Fibroblast of skin of right biceps (primary cell): ENCODE measurements at places on chromosomes 2 and 18.
A peak's percentile ranks its signal among the peaks of the same experiment; 100 is the strongest.

DNA sequence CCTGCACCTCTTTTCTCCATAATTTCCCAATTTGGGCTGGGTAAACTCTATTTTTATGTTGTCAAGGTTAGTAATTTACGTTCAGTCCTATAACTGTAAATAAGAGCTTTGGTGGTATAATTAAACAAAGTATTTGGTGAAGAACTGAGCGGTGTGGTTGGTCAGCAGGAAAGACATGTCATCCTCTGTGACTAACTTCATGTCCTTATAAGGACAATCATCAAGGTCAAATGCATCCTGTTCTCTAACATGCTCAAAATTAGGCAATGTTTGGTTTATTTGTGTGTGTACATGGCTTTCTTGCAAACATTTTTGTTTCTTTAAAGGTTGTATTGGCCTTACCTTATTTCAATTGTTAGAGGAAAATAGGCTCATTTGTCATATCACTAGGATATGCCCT lies 121.5 kb upstream of the NABP1 start:
- DNase-seq: no peak

GRCh38 chr2:60441800-60442199 lies 111.7 kb downstream of the BCL11A start:
- DNase-seq: peak; percentile 94

GRCh38 chr2:65316072-65316471 lies 88.4 kb downstream of the ACTR2 start:
- DNase-seq: peak; percentile 79

GRCh38 chr2:23545396-23545795 lies 160.4 kb downstream of the KLHL29 start:
- DNase-seq: peak; percentile 67

- DNase-seq: no peak
Measured at GRCh38 chr2:71554706-71555056, 101.3 kb downstream of the DYSF start.

GRCh38 chr2:226508683-226509082 lies 290.9 kb downstream of the IRS1 start:
- DNase-seq: no peak

DNA sequence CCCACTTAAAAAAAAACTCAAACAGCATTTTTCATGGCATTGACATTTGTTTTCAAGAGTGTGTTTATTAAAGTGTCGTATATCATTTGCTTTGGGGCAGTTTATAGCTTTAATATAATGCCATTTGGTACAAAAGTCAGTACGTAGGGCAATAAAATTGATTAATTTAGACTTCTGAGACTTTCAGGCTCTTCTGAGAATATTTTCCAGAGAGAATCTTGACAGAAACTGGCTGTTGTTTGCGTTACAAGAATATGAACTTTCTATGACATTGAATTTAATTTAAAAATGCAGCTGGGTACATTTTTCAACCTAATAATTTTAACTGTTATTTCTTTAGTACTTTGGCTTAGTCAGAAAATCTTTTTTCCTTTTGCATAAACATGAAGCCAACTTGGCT lies 98.9 kb downstream of the RNF144A start:
- DNase-seq: no peak

DNA sequence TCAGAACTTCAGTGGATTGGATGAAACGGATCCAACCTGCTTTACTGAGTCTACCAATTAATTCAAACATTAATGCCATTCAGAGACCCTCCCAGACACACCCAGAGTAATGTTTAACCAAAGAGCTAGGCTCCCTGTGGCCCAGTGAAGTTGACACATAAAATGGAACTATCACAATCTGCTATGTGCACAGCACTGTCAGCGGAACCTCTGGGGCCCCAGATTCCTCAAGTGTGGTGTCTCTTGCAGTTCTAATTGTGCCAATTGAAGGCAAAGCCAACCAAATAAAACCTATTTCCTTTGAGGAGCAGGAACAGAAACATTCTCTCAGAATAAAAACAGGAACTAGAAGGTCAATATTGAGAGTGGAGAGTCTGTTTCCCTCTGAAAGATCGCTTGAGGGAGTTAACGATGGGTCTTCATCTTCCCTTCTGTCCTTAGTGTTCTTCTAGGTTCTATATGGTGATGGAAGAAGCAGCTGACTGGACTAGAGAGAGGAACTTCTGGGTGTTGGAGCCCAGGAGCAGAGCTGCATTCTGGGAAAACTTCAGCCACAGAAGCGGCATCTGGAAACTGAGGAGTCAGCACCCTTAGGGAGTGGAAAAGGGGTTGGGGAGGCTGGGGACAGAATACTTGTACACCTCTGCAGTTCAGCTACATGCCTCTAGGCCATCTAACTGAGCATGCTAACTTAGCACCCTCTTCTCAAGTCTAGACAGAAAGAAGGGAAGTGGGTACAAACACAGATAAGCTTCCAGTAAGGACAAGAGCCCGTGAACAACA lies 174.4 kb upstream of the FBXO11 start:
- DNase-seq: no peak

GRCh38 chr2:95013726-95014125 lies 11.8 kb upstream of the MAL start:
- no peak for DNase-seq

DNA sequence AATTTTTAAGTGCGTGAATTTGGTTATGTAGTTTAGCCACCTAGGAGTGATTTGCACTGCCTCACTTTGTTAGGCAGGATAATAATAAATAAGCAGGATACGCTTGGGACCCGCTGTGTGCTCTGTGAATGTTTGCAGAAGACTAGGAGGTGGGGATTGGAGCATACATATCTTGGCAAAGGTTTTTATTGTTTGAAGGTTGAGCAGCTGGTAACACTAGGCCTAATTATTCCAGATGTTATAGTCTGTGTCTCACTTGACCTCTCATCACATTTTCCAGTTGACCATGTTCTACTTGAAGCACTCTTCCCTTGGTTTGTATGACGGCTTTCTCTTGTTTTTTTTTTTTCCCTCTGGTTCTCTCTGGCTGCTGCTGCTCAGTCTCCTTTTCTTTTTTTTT lies 42.7 kb downstream of the FHOD3 start:
- no peak for DNase-seq

- DNase-seq: no peak
Measured at GRCh38 chr2:36355890-36356297, 316 bp downstream of the CRIM1 start.

DNA sequence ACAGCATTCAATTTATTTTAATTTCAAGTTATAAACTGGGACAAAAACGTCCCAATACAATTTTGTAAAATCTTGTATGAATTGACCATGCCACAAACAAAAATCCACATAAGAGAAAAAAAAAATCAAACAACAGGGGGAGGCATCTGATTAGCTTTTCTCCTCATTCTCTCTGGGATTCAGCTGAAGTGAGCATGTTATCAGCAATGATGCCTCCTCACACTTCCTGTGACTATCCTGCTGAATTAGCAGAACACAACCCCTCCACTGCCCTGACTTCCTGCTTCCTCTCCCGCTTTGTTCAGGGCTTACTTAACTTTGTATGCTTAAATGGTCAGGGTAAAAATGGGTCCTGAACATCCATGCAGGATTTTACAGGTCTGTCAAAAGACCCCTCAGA lies 132.2 kb upstream of the ITGB6 start:
- peak; percentile 66 for DNase-seq

DNA sequence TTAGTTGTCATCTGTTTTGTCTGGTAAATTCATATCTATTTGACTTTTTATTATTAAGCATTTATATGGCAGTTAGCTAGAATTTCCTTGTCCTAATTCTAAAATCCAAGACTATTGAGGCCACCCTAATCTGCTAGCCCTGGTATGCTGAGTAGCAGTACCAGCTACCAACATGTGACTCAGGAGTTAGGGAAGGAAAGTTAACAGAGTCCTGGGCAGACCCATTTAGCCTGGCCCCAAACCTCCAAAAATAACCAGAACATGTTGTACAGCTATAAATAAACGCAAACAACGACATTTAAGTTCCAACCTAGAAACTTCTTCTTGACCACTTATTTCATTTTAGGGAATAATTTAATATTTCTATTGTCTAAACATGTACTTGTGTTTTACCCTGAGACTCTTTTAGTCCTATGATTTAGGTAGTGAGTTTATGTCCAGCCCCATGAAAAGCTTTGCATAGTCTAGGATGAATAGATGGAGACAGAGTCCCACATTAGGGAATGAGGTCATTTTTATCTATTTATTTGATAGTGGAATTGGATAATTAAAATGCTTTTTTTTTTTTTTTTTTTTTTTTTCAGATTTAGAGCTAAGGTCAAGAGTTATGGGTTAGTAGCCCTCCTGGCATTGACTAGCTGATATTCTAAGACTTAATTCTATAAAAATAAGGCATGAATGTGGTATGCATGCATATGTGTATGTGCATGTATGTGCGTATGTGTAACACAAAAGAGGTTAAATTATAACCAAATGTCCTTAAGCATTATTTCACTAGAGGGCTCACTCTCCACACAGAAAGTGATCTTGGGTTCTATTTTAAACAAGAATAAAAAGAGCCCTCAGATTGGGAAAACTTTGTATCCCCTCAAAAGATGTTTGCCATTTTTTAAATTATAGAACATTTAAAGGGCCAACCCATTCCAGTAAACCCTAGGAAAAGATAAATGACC lies 160.1 kb upstream of the MAPRE2 start:
- DNase-seq: peak; percentile 17

DNA sequence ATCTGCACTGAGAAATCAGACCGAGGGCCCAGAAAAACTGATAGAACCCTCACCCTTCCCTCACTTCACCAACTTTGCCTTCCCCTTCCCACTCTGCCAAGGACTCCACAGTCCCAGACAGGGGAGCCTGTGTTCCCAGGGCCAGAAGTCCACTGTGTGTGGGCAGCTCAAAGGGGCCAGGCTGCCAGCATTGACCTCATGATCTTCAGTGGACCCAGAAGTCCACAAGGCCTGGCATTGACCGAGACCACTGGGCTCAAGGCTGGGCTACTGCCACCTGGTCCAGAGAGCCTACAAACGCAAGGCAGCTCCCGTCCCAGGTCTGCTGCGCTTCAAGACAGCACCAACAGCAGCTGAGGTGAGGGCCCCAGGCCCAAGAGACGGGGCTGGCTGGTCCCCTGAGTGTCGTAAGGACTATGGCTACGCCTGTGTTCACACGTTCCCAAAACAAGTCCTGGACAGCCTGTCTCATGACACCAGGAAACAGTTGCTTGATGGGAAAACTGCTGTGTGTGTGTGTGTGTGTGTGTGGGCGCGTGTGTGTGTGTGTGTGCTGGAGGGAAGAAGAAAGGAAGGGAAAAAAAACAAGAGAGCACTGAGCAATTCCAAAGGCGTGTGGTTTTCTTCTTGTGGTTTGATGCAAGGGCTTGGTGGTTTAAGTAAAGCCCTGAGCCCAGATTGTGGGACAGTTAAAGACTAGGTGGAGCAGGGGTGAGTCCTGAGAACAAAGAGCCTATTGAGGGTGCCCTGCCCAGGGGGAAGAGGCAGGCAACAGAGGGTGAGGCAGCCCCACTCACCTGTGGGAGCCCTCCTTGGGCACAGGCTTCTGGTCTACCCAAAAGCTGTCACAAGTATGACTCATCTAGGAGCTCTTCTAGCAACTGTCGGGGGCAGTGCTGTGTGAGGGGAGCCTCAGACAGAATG lies 46.6 kb upstream of the ZBTB7C start:
- peak; percentile 95 for DNase-seq

DNA sequence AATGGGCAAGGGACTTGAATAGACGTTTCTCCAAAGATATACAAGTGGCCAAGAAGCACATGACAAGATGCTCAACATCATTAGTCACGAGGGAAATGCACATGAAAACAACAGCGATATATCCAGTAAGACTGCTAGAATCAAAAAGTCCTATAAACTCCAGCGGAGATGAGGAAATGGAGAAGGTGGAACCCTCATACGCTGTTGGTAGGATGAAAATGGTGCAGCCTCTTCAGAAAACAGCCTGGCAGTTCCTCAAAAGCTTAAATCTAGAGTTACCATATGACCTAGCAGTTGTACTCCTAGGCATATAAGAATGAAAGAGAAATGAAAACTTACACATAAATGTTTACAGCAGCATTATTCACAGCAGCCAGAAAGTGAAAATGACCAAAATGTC lies 48.1 kb downstream of the HPCAL1 start:
- DNase-seq: no peak

GRCh38 chr2:214765180-214765579 lies 44.3 kb downstream of the BARD1 start:
- no peak for DNase-seq

DNA sequence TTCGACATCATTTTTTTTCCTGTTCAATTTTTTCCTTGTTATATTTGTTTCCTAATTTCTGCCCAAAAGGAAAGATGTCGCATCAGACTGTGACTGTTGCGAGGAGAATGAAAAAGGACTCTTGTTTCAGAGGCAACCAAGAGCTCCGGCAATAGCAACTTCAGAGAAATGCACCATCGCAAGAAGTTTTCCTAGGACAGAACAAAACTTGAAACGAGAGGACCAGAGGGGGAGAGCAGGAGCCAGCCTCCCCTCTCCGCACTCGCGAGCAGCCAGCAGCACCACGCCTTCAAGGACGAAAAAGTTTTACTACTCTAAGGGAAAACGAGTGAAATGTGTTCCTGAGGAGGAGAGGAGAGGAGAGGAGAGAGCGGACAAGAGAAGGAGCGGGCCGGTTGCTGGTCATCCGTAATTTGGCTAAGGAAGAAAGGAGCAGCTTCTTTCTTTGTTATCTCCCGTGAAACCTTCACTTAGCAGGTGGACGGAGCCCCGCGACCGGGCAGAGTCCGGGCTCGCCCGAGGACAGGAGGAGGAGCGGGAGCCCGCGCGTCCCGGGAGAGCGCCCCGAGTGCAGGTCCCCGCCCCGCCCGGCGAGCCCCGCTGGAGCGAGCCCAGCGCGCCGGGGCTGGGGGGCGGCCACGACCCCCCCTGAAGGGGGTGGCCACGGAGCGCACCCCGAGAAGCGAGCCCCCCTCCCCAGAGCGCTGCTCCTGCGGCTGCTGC lies 744 bp downstream of the POU3F3 start:
- DNase-seq: no peak

DNA sequence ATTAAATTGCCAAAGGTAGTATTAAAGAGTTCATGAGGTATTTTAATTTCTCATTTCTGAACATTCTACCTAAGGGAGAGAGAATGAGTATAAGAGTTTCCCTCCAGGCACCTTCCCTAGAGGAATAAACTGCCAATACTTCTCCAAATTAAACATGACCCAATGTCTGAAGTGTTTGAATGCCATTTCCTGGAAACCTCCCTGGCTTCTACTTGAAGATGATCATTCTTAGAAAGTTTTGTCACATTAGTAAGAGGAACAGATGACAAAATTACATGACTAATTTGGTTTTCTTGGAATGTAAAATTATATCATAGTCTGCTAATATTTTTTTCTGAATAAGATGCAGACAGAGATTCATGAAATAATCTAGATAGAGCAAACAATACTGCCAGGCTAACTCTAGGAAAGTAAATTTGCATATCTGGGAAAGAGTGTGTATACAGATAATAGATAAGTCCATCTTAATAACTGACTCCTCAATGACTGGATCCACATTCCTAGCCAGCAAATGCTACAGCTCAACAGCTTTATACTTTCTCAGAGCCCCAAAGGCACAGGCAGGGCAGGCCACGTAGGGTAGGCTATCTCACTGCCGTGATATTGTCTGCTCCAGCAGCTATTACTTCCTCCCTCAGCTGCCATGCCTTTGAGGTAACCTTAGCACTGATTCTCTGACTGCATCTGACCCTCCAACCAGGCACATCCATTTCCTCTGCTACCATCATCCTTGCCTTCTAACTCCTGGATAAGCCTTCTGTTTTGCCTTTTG lies 630.8 kb upstream of the PIK3C3 start:
- peak; percentile 69 for DNase-seq

GRCh38 chr18:31798399-31798798 lies 37.7 kb upstream of the SLC25A52 start:
- no peak for DNase-seq
